Stimulated activated CD4-positive, alpha-beta T cell treated with anti-CD3 and anti-CD28 coated beads, Interleukin-15, amount 100 ng/mL, for 1 hour (primary cell): ENCODE measurements at places on chromosomes 16 and 17.

- DNase-seq = no peak
Measured at GRCh38 chr17:5913641-5914040, 156.5 kb upstream of the WSCD1 start.

DNA sequence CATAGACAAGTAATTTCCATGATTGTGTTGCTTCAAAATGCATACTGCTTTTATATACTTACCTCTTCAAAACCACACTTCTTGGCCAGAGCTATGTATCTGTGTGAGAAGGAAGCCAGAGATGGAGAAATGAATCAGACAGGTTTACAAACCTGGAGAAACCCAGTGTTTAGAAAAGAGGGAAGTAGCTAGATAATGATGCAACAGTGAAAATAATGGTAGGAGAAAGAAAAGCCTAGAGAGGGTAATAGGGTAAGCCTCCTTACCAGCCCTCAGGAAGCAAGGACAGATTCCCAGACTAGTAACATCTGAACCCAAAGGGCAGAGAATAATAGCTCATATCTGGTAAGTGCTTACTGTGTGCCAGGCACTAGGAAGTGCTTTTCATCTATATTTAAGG, 250.3 kb upstream of the CDH11 start:
- no peak for DNase-seq

- no peak for DNase-seq
Measured at GRCh38 chr16:67112591-67113399, 3.1 kb downstream of the PHAF1 start.

GRCh38 chr16:839643-840408, 39.3 kb upstream of the GNG13 start:
- no peak for DNase-seq
